ENCODE measurements at places on chromosomes 4 and X. TPM values are rescaled to one million over a fixed set of nuclear protein-coding genes. Genes with fewer than 3 reads are reported as not detected.

DNA sequence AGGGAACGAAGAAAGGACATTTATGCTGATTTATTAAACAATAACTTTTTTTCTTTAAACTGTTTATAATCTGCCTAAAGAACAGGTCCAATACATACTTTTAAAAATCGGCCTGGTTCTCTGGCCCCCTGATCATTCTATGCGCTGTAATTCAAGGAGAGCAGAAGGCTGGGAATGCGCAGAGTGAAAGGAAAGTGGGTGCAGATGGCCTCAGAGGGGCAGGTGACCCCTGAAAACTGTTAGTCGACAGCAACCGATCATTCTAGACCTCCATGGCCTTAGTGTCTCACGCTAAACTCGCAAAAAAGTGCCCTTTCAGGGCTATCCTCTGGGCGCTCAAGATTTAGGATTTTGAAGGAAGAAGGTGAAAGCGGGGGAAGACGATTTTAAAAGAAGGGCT, 2.2 kb downstream of the PDE5A start:
- no peak for DNase-seq

CT47B1 gene
- not detected for total RNA-seq

DNA sequence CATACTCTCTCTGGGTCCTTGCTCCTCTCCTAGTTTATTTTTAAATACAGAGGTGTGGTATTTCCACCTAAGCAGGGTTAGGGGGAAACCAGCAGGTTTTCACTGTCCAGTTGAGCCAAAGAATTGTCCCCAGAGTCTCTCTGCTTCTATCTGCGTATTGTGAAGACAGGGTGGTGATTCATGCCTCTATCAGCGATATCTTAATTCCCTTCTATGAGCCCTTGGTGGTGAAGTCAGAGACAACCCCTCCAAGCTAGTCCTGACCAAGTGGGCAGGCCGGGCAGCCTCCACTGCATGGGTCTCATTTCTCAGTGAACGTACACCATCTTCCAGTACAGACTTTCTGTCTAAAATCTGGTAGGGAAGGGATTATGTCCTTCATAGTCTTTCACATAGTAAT, 100.5 kb upstream of the GPR34 start:
- DNase-seq: no peak

DNA sequence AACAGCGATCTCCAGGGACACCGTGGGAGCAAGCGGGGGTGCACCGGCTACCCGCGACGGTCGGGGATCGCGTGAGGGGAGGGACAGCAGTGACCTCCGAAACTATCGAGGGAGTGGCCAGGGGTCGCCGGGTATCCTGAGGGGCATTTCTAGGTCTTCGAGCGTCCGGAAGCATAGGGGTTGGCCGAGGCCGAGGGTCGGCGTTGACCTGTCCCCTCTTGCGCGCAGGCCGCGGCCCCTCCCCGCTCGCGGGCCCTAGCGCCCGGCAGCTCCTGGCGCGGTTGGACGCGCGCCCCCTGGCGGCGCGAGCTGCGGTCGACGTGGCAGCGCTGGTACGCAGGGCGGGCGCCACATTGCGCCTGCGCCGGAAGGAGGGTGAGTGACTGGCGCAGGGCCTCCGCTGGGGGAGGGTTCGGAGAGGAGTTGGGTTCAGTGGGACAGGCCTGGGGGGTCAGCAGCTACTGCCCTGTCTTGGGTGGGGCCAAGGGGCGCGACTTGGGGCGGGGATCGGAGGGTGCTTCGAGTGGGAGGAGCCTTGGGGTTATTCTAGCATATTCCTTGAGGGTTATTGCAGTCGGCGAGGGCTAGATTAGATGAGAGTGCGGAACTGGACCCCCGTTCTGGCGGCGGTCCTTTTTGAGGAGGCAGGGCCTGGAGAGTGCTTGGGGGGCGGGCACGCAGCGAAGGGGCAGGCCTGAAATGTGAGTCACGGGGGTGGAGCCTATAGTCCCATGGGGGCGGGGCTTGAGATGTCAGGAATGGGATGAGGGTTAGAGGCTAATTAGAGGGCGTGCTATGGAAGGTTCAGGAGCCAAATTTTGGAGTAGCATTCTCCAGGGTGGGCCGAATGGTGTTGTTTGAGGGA, 1.2 kb downstream of the MAGIX start:
- peak; percentile 90 for DNase-seq

DNA sequence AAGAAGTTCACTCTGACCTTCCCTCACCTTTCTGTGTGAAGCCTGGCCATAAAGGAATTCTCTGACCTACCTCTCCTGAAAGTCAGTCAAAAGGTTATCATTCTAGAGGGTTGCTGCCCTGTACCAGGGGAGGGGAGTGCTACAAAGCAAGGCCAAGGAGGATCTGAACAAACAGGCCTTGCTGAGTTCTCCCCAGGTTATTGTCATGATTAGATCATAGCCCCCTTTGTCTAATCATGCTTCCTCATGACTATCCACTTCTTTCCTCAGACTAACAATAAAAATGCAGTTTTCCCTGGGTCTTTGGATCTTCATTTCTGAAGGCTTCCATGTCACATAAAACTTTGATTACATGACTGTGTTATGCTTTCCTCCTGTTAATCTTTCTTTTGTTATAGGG, 472.0 kb downstream of the IQCM start:
- no peak for DNase-seq

GPR82 gene
- total RNA-seq: 0.06 TPM

DNA sequence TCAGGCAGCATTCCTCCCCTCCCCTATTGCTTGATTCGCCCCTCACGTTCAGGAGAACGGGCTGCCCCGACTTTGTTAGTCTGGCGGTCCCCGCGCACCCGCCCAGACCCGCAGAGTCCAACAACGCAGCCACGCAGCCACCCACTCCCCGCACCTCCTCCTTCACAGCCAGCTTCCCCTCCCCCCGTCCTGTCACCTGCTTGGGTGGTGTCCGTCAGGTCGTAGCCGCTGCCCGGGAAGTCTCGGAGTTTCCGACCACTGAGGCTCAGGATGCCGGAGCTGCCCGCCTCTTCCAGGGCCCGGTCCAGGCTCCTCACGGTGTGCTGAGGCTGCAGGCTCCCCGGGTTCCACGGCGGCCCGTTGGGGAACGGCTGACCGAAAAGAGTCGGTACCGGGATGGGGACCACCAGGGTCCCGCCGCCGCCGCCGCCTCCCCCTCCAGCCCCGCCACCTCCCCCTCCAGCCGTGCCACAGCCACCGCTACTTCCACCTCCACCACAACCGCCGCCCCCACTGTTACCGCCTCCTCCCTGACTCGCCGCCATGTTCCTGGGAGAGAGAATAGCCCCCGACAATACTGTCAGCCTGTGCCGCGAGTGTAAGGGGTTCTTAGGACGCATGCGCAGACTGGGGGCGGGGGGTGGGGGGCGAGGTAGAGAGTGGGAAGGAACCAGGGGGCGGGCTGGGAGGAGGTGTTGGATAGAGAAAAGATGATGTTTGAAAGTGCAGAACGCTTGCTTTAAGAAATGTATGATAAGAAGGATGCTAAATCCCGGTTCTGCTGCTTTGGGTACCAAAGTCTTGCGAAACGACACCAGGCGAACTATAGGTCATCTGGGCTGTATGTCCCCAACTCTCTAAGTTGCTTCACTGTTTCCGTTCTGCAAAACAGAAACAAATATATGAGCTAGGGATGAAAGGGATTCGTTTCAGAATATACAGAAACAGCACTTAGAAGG, at the start of gene LRCH2:
Gene LRCH2, minus strand, starts transcription at position 600 of the 959 bp plus-strand sequence. Its CDS starts 55 bp downstream, at position 545.
- peak; percentile 18 for DNase-seq

DNA sequence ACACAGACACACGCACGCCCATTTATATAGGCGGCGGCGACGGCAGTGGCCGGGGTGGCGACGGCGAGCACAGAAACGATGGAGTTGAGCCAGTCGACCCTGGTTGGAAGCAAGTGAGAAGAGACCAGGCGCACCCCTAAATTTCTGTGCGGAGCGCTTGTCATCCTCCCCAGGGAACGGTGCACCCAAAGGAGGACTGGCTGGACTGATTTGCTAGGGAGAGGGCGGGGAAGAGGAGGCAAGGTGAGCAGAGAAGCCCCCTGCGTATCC, 302 bp downstream of the NHS start:
- DNase-seq: no peak

DNA sequence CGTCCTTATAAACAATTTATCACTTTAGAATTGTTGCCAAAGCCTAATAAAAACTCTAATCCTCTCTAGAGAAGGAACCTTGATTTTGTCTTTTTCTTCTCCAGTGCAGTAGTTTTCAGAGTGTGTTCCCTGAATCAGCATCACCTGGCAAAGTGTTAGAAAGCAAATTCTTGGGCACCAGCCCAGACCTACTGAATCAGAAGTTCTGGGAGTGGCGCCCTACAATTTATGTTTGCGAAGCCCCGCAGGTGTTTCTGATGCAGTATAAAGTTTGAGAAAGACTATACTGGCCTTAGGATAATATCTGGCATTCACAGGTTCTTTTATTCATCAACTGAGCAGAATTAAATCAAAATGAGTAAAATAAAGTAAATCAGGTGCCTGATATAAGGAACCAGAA, 645.8 kb upstream of the ATOH1 start:
- DNase-seq: no peak

Data from right lobe of liver (tissue), 6 donors.